ENCODE measurements at places on chromosomes 13 and 19.

DNA sequence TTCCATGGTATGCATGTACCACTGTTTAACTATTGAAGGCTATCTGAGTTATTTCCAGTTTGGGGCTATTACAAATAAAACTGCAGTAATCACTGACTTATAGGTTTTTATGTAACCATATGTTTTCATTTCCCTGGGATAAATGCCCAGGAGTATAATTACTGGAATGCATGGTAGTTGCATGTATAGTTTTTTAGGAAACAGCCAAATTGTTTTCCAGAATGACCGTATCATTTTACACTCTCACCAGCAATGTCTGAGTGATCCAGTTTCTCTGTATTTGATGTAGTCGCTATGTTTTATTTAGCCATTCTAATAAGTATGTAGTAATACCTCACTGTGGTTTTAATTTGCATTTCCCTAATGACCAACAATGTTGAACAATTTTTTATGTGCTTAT lies 42.0 kb downstream of the CYSLTR2 start:
- DNase-seq, result no peak

GRCh38 chr13:100302391-100302790 lies 213.5 kb downstream of the PCCA start:
- no peak for DNase-seq

DNA sequence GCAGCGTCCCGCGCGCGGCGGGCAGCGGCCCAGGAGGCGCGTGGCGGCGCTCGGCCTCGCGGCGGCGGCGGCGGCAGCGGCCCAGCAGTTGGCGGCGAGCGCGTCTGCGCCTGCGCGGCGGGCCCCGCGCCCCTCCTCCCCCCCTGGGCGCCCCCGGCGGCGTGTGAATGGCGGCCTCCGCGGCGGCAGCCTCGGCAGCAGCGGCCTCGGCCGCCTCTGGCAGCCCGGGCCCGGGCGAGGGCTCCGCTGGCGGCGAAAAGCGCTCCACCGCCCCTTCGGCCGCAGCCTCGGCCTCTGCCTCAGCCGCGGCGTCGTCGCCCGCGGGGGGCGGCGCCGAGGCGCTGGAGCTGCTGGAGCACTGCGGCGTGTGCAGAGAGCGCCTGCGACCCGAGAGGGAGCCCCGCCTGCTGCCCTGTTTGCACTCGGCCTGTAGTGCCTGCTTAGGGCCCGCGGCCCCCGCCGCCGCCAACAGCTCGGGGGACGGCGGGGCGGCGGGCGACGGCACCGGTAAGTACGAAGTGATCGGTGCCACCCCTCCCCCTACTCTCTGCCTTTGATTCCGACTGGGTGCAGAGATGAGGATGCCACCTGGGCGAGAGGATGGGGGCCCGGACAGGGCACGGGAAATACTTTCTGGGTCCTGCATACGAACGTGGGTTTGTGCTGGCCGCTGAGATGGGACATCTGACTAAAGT lies 874 bp downstream of the TRIM28 start:
- no peak for DNase-seq

GRCh38 chr19:17829855-17830566 lies 8.7 kb upstream of the INSL3 start:
- no peak for DNase-seq

DNA sequence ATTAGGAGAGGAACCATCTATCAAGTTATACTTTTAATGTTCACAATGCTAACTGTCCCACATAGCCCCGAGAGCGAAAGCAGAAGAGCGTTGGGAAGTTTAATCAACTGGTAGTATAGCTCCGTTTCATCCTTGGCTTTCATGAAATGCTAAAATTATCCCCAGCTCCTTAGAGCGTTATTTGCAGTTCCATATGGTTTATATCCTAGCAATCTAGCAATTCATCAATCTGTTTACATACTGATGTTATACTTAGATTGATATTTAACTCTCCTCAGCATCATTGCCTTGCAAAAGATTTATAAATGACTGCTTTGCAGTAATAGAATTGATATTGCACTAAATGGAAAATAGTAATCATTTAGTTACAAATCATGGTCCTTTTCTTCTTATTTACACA lies 419.8 kb downstream of the COG6 start:
- no peak for DNase-seq

GRCh38 chr19:11848200-11848593 lies 329 bp upstream of the ZNF439 start:
- DNase-seq, result no peak

- DNase-seq, result no peak
These were observed 82.2 kb downstream of the TNFSF11 start for GRCh38 chr13:42656161-42656560.
